ENCODE measurements at places on chromosomes 16 and 17.

GRCh38 chr16:65376601-65377000 lies 254.7 kb upstream of the CDH11 start:
- DNase-seq = no peak

- peak; percentile 45 for DNase-seq
These were observed 1.4 kb downstream of the HES7 start for GRCh38 chr17:8122422-8122923.

GRCh38 chr16:280552-280951 lies at the start of gene ARHGDIG:
Gene ARHGDIG, plus strand, starts transcription at chr16:280591. Its CDS starts 90 bp downstream, at chr16:280681.
- no peak for DNase-seq

DNA sequence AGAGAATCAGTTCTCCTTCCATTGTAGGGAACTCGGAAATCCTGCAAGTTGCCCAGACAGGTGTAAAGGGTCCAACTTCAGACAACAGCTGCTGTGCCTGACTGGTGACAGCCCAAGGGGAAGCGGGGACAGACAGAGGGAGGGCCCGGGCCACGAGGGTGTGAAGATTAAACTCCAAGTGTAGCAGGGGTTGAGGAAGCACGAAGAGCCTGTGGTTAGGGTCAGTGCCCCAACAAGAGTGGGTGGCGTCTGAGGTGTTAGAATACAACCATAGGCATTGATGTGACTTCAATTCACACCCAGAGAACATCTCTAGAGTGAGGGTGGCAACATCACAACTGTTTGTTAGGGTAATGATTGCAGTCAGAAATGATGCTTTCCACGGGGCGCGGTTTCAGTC lies 39.1 kb downstream of the ASPA start:
- DNase-seq = no peak

GRCh38 chr16:69508033-69508755 lies 57.6 kb upstream of the NFAT5 start:
- no peak for DNase-seq

DNA sequence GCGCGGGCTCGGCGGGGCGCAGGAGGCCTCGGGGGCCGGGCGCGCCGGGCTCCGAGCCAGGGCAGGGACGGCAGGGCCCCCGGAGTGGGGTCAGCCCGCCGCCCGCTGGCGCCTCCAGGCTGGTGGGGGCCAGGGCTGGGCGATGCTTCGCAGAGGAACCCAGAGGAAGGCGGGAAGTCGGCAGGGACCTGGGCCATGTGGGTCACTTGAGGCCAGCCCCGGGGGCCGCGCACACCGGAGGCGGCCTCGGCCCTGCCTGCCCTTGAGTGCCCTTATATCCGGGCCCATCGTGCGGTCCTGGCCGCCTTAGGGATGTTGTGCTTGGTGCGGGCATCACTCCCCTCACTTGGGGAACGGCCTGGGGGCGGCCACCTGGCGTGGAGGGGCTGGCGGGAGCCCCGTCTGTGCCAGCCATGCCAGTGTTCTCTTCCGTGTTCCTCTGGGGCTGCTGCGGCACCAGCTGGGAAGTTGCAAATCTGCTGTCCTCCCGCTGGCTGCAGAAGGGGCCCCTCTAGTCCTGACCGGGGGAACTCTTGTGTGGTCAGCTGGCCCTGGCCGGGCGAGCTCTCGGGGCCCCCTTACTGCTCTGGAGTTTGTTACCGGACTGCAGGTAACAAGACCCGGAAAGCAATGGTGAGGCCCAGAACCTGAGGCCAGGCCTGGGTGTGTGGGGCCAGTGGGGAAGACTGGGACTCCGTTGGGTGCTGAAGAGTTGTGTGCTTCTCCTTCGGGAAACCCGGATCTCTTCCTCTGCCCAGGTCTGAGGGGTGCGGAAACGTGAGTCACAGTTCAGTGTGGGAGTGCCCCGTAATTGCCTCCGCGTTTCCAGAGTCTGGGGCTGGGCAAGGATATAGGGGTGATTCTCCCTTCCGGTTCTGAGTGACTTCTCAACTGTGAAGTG lies 849 bp downstream of the CAPN15 start:
- DNase-seq = peak; percentile 50

DNA sequence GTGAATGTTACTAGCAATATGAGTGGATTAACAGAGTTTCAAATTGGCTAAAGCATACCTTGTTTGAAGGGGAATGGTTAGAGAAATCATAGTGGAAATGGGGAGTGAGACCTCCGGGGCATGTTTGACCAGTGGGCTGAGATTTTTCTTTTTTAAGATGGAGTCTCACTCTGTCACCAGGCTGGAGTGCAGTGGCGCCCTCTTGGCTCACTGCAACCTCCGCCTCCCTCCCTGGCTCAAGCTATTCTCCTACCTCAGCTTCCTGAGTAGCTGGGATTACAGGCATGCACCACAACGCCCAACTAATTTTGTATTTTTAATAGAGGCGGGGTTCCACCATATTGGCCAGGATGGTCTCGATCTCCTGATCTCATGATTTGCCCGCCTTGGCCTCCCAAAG lies 9.6 kb downstream of the CDRT15 start:
- DNase-seq = no peak

DNA sequence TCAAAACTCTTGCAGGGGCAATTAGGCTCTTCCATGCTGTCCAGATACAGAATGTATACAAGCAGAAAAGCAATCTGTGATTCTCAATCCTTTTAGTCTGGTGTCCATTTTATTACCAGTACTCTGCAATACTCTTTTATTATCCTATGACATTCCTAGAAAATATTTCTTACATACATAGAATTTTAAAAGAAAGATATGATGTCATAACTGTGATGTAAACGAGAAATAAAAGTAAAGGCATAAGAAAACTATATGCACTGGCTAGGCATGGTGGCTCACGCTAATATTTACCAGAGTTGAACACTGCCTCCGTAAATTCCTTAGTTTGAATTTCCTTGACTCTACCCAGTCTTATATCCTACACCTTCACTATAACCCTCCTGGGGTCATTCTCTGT lies 55.0 kb downstream of the EFCAB5 start:
- no peak for DNase-seq

- DNase-seq = no peak
These were observed 1.3 kb downstream of the ZNF652 start for GRCh38 chr17:49360796-49361128.

DNA sequence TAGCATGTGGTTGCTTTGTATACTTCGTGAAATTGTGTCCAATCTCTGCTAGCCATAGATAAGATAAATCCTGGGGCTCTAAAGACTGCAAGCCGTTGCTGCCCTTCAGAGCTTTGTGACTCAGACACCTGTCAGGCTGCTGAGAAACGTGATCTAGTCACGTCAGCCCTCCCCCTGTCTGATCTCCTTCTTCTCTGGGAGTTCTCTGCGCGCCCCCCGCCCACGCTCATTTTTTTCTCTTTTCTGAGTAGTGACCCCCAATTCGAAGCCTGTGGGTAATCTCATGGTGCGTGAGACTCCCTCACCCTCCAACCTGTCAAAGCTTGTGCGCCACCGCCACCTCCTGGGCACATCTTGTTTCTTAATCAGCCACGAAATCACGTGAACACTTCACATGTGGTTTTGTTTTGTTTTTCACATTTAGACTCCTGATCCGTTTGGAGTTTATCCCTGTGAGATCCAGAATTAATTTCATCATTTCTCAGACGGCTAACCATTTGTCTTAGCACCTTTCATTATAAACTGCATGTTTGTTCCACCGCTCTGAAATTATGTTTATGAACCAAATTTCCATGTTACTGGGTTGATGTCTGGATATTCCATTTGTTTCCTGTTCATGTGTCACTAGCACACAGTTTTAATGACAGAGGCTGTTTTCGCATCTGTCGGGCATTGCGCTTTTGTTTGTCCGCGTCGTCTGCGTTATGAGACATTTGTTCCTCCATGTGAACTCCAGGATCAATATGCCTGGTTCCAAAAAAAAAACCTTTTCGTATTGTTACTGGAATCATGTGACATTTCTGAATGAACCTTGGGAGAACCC lies 977 bp upstream of the ZNF778 start:
- DNase-seq = peak; percentile 77

DNA sequence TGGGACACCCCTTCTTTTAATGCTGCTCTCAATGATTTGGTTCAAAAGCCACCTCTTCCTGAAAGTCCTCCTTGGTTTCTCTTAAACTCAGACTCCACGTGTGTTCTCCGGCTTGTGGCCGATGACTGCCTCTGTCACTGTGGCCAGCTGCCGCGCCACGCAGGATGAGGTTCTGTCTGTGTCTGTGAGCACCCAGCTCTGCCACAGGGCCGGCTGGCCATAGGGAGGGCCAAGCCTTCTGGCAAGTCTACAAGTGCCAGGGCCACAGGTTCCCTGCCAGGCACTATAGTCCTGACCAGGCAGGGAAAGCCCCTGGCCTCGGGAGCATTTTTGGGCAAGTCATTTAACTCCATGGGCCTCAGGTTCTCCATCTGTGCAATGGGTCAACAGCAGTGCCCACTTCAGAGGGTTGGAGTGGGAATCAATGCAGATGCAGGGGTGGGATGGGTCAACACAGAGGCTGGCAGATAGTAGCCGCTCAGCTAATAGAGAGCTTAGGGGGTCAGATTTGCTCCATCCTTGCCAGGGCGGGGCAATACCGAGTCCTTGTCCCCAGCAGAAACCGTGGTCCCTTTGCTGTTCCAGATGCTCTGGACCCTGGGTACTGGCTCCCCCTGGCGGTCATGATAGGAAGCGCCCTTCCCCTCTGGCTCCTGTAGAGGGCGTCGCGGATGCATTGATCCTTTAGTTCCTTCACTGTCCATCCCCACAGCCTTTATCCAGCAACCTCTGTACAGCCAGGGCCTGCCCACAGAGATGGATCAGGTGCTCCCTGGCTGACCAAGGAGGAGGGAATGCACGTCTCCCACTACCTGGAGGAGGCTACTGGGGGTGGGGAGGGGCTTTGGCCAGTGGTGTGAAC lies 19.3 kb upstream of the ADGRG3 start:
- peak; percentile 75 for DNase-seq

GRCh38 chr16:75264999-75265910 lies 13.8 kb upstream of the BCAR1 start:
- no peak for DNase-seq

DNA sequence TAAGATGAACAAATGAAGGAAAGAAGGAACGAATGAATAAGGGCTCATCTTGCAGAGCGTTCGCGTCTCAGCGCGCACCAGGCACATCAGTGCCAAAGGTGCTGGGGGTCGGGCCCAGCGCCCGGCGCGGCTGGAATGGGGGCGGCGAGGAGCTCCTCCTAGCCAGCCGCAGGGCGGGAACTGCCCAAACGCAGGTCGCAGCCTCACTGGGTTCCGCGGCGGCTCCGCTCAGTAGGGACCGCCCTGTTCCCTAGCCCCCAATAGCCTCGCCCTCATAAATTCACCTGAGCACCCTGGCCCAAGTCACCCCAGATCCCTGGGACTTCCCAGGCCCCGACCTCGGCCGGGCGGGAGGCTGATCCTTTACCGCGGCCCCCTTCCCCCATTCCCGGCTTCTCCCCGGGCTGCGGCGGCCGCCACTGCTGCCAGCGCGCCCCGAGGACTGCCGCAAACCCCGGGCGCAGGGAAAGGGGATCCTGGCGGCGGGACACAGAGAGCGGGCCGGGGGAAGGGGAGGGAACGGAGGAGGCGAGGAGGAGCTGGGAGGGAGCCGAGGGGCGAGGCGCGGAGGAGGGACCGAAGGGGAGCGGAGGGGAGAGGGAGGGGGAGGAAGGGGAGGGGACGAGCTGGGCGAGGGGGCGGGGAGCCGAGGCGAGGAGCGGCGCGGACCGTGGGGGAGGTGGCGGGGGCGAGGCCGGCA lies 377 bp upstream of the CRHR1 start:
- DNase-seq = peak; percentile 18

DNA sequence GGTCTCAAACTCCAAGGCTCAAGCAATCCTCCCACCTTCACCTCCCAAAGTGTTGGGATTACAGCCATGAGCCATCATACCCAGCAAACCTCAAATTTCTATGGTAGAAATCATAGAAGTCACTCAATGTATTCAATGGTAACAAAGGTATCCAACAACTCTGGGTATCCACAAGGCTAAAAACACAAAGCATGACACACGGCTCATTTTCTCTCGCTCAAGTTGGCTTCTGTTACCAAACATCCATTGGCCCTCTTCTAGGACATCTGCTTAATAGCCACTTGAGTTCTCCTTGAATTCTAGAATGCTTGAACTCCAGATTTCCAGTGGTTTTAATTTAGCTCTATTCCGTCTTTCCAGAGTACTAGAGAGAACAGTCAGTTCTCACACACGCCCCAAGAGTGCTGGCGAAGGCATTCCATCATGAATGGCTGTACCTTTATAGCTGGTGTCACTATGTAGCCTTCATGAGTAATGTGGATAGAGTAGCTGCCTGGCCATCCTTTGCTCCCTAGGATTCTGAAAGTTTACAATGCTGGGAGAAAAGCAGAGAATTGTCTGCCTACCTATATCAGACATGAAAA lies 42.6 kb downstream of the SPAG9 start:
- no peak for DNase-seq
